ENCODE measurements at places on chromosomes 2 and 18.

- DNase-seq: no peak
Measured at GRCh38 chr2:239629926-239630617, 229.3 kb upstream of the HDAC4 start.

- DNase-seq: no peak
Measured at GRCh38 chr18:46574000-46574742, 82.8 kb downstream of the LOXHD1 start.

GRCh38 chr2:20091305-20091991 lies 40.0 kb upstream of the LAPTM4A start:
- DNase-seq: no peak

DNA sequence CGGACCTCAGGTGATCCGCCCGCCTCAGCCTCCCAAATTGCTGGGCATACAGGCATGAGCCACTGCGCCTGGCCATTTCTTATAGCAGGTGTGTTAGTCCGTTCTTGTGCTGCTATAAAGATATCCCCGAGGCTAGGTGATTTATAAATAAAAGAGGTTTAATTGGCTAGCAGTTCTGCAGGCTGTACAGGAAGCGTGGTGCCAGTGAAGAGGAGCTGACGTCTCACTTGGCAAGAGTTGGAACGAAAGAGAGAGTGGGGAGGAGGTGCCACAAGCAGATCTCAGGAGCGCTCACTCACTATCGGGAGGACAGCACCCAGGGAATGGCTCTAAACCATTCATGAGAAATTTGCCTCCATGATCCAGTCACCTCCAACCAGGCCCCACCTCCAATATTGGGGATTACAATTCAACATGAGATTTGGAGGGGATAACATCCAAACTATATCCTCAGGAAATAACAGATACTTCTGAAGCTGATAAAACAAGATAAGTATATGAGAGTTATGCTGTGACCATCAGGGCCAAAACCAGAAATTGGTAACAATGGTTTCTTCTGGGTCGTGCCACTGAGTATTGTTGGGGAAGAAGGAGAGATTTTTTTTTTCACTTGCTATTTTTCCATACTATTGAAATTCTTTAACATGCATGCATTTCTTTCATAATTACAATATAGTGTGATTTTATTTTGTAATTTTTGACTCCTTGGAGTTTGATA lies 7.4 kb upstream of the RMC1 start:
- DNase-seq: no peak

- DNase-seq: no peak
Measured at GRCh38 chr2:174048243-174048642, 83.1 kb upstream of the SP3 start.

- no peak for DNase-seq
Measured at GRCh38 chr18:59022167-59022945, 117.3 kb upstream of the SEC11C start.

DNA sequence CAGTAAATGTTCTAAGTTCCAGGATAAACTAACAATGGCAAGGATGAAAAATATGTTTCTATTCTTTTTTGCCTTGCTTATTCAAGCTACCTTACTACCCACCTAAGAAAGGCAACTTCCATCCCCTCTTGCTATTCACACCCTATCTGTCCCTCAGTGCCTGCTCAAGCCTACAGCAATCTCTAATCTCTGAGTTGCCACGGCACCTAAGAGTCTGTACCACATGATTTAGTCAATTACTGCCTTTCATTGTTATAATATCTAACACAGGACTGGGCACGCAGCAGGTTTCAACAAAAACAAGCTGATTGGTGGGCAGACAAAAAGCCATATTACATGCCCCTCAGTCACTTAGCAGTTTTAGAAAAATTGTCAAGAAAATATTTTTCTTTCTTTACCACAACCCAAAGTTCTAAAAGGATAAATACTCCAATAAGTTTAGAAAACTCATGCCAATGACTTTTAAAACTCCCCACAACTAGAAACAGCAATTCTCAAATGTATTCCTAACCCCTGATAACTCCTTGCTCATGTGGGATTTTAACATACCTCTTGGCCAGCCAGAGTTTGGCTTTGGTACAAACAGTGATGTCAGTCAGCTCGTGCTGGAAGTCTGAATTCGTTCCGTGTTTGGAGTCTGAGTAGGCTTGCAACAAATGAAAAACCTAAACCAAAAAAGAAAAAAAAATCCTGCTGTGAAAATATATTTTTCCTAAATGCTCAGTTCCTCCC lies 117.3 kb upstream of the ZFP36L2 start:
- no peak for DNase-seq

DNA sequence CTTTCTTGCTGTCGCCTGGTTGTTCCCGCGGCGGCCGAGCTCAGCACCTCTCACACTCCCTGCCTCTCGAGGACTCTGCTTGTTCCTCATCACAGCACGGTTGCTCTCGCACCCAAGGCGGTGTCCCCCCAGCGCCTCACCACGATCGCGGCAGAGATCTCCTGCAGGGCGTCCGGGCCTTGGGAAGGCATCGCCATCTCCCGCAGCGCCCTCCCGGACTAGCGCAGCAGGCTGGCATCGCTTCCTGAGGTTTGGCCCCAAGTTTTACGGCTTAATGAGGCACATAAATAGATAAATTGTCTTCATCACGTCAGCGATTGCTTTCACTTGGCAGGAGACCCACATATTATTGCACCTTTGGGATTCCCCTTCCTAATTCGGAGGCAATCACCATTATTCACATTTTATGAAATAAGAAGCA lies 125.4 kb downstream of the RGPD3 start:
- DNase-seq: no peak

GRCh38 chr2:221390878-221391277 lies 181.2 kb downstream of the EPHA4 start:
- no peak for DNase-seq

DNA sequence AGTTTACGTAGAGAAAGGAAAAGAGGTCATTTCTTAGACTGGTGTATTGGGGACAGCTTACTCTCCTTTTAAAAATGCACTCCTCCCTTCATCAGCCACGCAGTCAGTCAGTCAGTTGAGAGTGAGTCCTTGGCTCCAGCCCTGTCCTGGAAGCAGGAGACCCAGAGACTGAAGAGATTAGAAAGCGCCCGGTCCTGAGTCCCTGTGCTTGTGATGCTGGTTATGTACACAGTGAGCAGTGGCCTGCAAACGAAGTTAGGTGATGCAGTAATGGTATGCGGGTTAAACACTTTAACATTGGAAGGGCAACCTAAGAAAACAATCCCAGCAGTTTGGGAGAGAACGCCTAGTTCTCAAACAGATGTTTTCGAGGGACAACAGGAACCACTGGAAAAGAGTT lies 6.3 kb upstream of the ASB1 start:
- DNase-seq: no peak

DNA sequence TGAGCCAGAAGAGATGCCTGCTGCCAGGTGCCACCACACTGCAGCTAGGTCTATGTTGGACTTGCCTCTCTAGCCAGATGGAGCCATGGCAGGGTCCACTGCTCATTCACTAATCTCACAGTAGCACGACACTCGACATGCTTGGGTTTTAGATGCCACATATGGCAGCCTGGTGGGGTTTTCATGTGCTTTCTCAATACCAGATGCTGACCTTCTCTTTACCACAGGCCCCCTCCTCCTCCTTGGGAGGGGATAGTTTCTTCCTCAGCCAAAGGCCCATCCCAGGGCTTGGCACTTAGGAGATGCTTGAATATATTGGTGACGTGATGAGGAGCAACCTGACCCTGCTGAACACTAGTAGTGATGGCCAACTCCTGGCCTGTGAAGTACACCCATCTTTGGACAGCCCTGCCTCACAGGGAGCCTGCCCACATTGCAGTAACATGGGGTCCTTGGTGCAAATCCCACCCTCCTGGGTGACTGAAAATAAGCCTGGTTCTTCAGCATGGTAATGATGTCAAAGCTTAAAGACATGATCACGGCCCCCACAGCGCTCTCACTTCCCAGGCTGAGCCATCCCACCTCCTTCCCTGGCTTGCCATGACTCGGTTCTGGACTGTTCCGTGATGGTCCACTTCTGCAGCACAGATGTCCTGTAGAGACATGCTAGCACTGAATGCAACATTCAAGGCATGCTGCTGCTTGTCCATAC lies 227.5 kb downstream of the SH3RF3 start:
- DNase-seq: no peak

DNA sequence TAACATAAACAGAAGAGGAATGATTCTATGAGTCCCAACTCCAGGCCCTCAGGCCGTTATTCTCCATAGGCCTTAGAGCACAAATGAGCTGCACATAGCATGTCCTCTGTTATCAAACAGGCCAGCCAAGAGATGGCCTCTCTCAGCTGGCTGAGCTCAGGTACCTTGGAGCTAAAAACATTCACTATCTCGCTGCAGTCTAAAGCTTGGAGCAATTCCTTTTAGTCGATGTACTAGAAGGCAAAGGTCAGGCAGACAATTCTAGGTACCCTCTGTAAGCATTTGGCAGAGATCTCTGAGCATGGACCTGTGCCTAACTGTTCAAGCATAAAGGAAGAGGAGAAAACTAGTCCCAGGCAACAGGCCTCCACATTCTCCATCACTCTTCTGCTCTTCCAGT lies 38.0 kb upstream of the ATL2 start:
- DNase-seq: no peak

DNA sequence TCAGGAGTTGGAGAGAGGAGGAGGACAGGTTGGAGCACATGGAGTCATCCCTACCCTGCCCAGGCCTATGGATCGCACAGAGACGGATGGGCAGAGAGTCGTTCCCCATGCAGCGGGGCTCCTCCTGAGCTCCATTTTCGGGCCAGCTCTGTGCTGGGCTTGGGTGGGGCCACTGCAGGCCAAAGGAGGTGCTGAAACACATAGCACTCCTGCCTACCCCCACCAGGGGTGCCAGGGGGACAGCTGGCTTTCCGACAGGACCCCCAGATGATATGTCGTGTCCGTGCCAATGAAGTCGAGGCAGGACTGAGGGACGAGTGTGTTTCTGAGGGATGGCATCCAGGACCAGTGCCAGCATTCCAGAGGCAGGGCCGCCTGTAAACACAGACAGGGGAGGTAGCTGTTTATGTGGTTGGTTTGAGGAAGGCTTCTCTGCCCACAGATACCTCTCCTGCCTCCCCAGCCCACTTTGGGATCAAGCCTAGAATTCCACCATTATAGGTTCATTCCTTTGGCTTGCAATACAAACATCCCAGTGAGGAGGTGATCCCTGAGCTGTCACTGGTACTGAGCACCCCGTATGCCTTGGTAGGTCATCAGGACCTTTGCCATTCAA lies 116.6 kb downstream of the GLI2 start:
- DNase-seq: no peak

- DNase-seq: no peak
Measured at GRCh38 chr18:42533009-42533575, 578.1 kb downstream of the PIK3C3 start.

DNA sequence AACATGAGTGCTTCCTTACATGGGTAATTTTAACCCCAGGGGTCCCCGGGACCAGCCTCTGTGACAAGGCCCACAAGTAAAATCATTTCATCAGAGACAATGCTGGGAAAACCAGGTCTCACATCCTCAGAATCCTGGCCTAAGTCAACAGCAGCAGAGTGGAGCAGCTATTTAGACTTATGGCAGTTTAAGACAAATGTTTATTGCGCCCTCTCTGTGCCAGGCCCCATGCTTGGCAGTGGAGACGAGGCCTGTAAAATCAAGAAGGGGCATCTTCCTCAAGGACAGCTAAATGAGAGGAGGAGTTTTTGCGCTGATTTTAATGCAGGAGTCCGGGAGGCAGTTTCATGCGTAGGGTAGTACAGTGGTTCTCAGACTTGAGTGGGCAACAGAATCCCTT lies 56.0 kb upstream of the ACAA2 start:
- no peak for DNase-seq

GRCh38 chr2:150307258-150307657 lies 180.2 kb downstream of the RND3 start:
- no peak for DNase-seq

- no peak for DNase-seq
Measured at GRCh38 chr2:6368281-6368680, 497.4 kb downstream of the CMPK2 start.
